Liver (tissue), 10 donors: ENCODE measurements at places on chromosomes 11 and 22. TPM values are rescaled to one million over a fixed set of nuclear protein-coding genes. Genes with fewer than 3 reads are reported as not detected.

- H3K4me3 ChIP-seq = no peak overlapping the region
- no peak for DNase-seq
- H3K36me3 ChIP-seq = no peaks in the 10 kb centered on the region
- peaks cover 58% of the 10 kb centered on the region for H3K4me1 ChIP-seq
Observed at GRCh38 chr11:57479021-57479663, 18.8 kb downstream of the RTN4RL2 start.

DNA sequence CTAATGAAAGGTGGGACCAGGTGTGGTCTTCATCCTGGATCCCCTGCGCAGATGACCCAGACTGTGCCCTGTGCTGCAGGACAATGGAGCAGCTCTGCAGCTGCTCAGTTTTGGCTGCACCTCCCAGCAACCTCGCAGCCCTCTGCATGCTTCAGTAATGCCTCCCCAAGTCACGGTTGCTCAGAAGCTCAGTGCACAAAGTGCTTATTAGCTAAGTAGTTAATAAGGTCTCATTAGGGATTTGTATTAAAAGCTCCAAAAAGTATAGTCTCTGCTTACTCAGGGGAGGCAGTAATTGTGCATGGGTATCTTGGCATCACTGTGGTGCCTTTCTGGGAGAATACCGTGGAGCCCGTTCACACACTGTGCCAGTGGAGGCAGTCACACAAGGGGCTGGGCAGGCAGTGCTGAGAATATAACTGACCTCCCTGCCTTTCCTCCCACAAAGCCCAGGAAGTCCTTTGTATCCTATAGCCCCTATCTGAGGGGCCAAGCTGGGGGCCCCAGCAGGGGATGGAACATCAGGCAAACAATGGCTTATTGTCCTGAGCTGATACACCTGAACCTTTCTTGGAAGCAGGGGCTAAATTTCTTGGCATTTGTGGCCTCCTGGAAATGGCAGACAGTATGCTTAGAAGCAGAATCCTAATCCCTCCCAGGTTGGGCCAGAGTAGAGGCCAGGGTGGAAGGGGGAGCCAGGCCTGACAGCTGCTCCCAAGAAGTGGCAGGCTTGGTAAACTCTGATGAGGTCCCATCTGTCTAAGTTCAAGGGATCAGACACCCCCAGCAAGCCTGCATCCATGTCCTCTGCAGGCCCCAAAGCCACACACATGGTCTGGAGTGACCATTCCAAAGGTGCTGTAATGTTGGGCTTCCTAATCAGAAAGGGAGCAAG lies 125.5 kb upstream of the PARVA start:
- H3K4me1 ChIP-seq = peaks cover 18% of the 10 kb centered on the region
- no peak for DNase-seq
- no peak overlapping the region for H3K27ac ChIP-seq
- no peaks in the 10 kb centered on the region for H3K27me3 ChIP-seq
- no peaks in the 10 kb centered on the region for H3K36me3 ChIP-seq

FXYD6 gene
- total RNA-seq = 6.5 TPM

ANKRD49 gene
- 8.8 TPM for total RNA-seq

GRCh38 chr22:48395201-48395600 lies 1432.5 kb downstream of the BRD1 start:
- no peak overlapping the region for H3K4me3 ChIP-seq
- H3K4me1 ChIP-seq = no peaks in the 10 kb centered on the region
- H3K27ac ChIP-seq = no peak overlapping the region
- DNase-seq = no peak

- H3K27me3 ChIP-seq = no peaks in the 10 kb centered on the region
- H3K4me1 ChIP-seq = peaks cover 21% of the 10 kb centered on the region
- H3K27ac ChIP-seq = no peak overlapping the region
- H3K36me3 ChIP-seq = no peaks in the 10 kb centered on the region
- no peak for DNase-seq
Observed at GRCh38 chr11:119000906-119001305, 3.0 kb downstream of the CENATAC start.

ASRGL1 gene
- total RNA-seq = 15.2 TPM

OR10G6 gene
- total RNA-seq = not detected

- H3K27me3 ChIP-seq = no peaks in the 10 kb centered on the region
- no peak overlapping the region for H3K27ac ChIP-seq
- H3K4me3 ChIP-seq = no peak overlapping the region
- no peak for DNase-seq
- peaks cover 5% of the 10 kb centered on the region for H3K4me1 ChIP-seq
Observed at GRCh38 chr22:17982572-17983141, 41.7 kb downstream of the MICAL3 start.

MMP1 gene
- not detected for total RNA-seq

GRCh38 chr11:2561696-2562581 lies 117.1 kb downstream of the KCNQ1 start:
- no peaks in the 10 kb centered on the region for H3K4me1 ChIP-seq
- H3K36me3 ChIP-seq = no peaks in the 10 kb centered on the region
- no peak overlapping the region for H3K27ac ChIP-seq
- no peaks in the 10 kb centered on the region for H3K27me3 ChIP-seq
- no peak overlapping the region for H3K4me3 ChIP-seq

- H3K27ac ChIP-seq = no peak overlapping the region
- H3K36me3 ChIP-seq = no peaks in the 10 kb centered on the region
- H3K4me3 ChIP-seq = no peak overlapping the region
- DNase-seq = no peak
- no peaks in the 10 kb centered on the region for H3K4me1 ChIP-seq
Observed at GRCh38 chr11:75275581-75275980, 35.0 kb downstream of the TPBGL start.

DNA sequence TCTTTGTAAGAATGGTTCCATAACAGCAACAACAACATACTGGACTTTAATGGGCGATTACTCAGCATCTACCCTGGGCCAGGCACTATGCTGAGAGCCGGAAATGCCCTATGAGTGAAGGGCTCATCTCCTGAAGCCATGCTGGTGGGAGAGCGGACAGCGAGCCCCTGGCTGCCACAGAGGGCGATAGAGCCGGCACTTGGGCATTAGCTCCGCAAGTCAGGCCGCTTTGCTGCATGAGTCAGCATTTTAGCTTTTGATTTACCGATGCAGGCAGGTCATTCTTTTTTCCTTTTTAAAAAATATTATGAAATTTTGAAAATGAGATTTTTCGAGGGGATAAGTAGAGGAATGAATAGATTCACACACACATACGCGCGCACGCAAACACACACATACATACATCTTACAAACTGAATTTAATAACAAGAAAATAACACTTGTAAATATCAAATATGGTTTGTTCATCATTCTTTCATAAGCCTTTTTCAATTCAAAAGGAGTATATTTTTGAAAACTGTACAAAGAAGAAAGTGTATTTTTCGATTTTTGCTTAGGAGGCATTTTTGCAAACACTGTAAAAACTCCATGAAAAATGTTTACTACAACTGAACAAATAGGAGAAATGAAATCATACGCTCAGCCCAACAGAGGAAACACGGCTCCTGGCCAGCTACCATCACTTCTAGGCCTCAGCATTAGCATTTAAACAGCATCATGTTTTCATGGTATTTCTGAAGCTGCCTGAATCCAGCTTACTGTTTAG lies 667.3 kb downstream of the OPCML start:
- no peak overlapping the region for H3K27ac ChIP-seq

- peaks cover 19% of the 10 kb centered on the region for H3K36me3 ChIP-seq
- peaks cover 16% of the 10 kb centered on the region for H3K4me1 ChIP-seq
- H3K27ac ChIP-seq = no peak overlapping the region
- no peaks in the 10 kb centered on the region for H3K27me3 ChIP-seq
- DNase-seq = no peak
- H3K4me3 ChIP-seq = no peak overlapping the region
Observed at GRCh38 chr11:57481915-57482781, 21.8 kb downstream of the RTN4RL2 start.

GRCh38 chr11:77322926-77323590 lies 21.6 kb upstream of the GDPD4 start:
- no peaks in the 10 kb centered on the region for H3K27me3 ChIP-seq
- H3K4me3 ChIP-seq = no peak overlapping the region
- H3K36me3 ChIP-seq = no peaks in the 10 kb centered on the region
- no peak overlapping the region for H3K27ac ChIP-seq
- H3K4me1 ChIP-seq = no peaks in the 10 kb centered on the region
- DNase-seq = no peak

MTMR2 gene
- 3.7 TPM for total RNA-seq

ADAMTS8 gene
- total RNA-seq = not detected

DNA sequence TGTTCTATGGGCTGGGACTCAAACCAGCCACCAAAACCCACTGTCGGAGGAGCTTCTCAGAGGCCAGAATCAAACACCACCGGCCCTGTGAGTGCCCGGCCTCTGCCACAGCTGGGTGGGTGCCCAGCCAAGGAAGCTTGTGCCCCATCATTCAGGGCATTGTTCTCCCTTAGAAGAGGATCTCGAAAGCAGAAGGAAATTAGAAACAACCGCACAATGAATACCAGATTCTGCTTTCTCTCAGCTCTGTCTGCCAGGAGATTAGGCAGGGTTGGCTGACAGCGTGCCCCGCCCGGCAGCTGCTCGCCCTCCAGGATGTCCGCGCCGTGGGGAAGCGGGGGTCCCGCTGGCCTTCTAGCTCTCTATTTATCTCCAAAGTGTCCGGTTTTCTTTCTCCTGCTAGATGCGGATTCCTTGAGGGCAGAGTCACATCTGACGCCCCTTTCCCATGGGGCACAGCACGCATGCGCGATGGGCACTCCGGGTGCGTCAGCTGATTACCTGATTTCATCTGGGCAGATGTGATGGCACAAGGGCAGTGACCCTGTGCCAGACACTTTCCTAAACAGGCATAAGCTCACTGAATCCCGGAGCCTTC lies 25.5 kb downstream of the SCGB1A1 start:
- peak overlapping the region; percentile 13 for H3K27ac ChIP-seq
- DNase-seq = no peak
- no peaks in the 10 kb centered on the region for H3K27me3 ChIP-seq
- peaks cover 9% of the 10 kb centered on the region for H3K4me1 ChIP-seq
- H3K36me3 ChIP-seq = no peaks in the 10 kb centered on the region
- H3K4me3 ChIP-seq = no peak overlapping the region

GRCh38 chr11:111260811-111261210 lies 15.3 kb downstream of the POU2AF2 start:
- H3K27me3 ChIP-seq = no peaks in the 10 kb centered on the region
- H3K4me3 ChIP-seq = no peak overlapping the region
- H3K27ac ChIP-seq = no peak overlapping the region
- no peak for DNase-seq

CARNS1 gene
- total RNA-seq = 0.08 TPM

GRCh38 chr11:66545701-66546367 lies at the start of gene ZDHHC24:
ZDHHC24 (minus strand) TSS chr11:66546048; CDS start chr11:66546003, 45 bp downstream.
- DNase-seq = peak; percentile 94
- H3K27ac ChIP-seq = peak within 1 kb of the TSS; percentile 24
- H3K4me3 ChIP-seq = peak within 1 kb of the TSS; percentile 60
- peaks cover 8% of the 10 kb centered on the region for H3K4me1 ChIP-seq
- no peaks in the 10 kb centered on the region for H3K27me3 ChIP-seq

GRCh38 chr11:119795690-119796089 lies 66.7 kb upstream of the NECTIN1 start:
- H3K27me3 ChIP-seq = no peaks in the 10 kb centered on the region
- H3K4me3 ChIP-seq = no peak overlapping the region
- H3K4me1 ChIP-seq = no peaks in the 10 kb centered on the region
- no peak overlapping the region for H3K27ac ChIP-seq
- no peaks in the 10 kb centered on the region for H3K36me3 ChIP-seq
- no peak for DNase-seq

DNA sequence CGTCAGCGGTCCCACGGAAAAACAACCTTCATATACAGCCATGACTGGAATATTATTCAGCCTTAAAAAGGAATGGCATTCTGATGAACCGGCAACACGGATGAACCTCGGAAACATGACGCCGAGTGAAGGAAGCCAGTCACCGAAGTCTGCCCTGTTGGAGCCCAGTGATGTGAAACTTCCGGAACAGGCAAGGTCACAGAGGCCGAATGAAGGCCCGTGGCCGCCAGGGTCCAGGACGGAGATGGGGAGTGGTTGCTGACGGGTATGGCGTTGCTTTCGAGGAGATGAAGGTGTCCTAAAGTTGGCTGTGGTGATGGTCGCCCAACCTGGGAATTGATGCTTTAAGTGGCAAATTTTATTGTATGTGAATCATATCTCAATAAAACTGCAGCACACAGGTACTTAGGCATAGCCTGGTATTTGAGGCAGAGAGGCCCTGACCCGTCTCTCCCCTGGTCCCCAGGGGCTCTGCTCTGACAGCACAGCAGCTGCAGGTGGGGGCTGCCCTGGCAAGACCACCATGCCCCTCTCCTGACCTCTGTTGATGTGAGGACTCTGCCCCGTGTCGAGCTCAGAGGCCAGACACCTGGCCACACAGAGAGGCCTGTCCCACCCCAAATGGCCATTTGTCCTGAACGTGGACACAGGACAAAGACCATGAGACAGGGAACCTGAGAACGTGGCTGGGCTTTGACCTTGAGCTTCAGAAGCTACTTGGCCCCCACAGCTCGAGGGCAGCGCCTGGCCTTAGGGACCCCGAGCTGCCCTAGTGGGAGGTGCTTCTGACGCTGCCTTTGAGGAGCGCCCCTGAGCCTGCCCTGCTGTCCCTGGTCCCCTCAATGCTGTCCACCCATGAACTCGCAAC lies 1090.8 kb downstream of the BRD1 start:
- no peak overlapping the region for H3K27ac ChIP-seq
- no peak for DNase-seq
- H3K27me3 ChIP-seq = no peaks in the 10 kb centered on the region
- H3K36me3 ChIP-seq = no peaks in the 10 kb centered on the region
- H3K4me3 ChIP-seq = no peak overlapping the region
- no peaks in the 10 kb centered on the region for H3K4me1 ChIP-seq

ESAM gene
- total RNA-seq = 9.8 TPM

- no peaks in the 10 kb centered on the region for H3K27me3 ChIP-seq
- H3K4me3 ChIP-seq = no peak overlapping the region
- DNase-seq = no peak
- H3K27ac ChIP-seq = no peak overlapping the region
- H3K36me3 ChIP-seq = peaks cover 4% of the 10 kb centered on the region
Observed at GRCh38 chr11:123065621-123066020, 3.7 kb upstream of the HSPA8 start.

- H3K4me3 ChIP-seq = peak overlapping the region; percentile 94
- DNase-seq = peak; percentile 76
- no peaks in the 10 kb centered on the region for H3K27me3 ChIP-seq
- H3K27ac ChIP-seq = peak overlapping the region; percentile 91
- peaks cover 8% of the 10 kb centered on the region for H3K4me1 ChIP-seq
- H3K36me3 ChIP-seq = no peaks in the 10 kb centered on the region
Observed at GRCh38 chr11:70203751-70204465, 812 bp downstream of the FADD start.

- peaks cover 4% of the 10 kb centered on the region for H3K36me3 ChIP-seq
- DNase-seq = peak; percentile 82
- no peaks in the 10 kb centered on the region for H3K27me3 ChIP-seq
- H3K4me3 ChIP-seq = no peak overlapping the region
- H3K4me1 ChIP-seq = no peaks in the 10 kb centered on the region
Observed at GRCh38 chr11:74453373-74453975, 13.9 kb downstream of the KCNE3 start.

- H3K27ac ChIP-seq = no peak overlapping the region
- H3K4me1 ChIP-seq = peaks cover 18% of the 10 kb centered on the region
- H3K36me3 ChIP-seq = no peaks in the 10 kb centered on the region
- H3K27me3 ChIP-seq = no peaks in the 10 kb centered on the region
- H3K4me3 ChIP-seq = no peak overlapping the region
- DNase-seq = no peak
Observed at GRCh38 chr11:79047321-79047720, 393.5 kb downstream of the TENM4 start.

GRCh38 chr11:62914416-62914815 lies 6.7 kb downstream of the CHRM1 start:
- no peaks in the 10 kb centered on the region for H3K4me1 ChIP-seq
- no peak overlapping the region for H3K4me3 ChIP-seq
- H3K36me3 ChIP-seq = no peaks in the 10 kb centered on the region

- H3K4me3 ChIP-seq = no peak overlapping the region
- no peaks in the 10 kb centered on the region for H3K27me3 ChIP-seq
- H3K27ac ChIP-seq = peak overlapping the region; percentile 86
- DNase-seq = no peak
Observed at GRCh38 chr11:112156956-112157766, 6.7 kb downstream of the IL18 start.

- H3K4me1 ChIP-seq = no peaks in the 10 kb centered on the region
- H3K4me3 ChIP-seq = no peak overlapping the region
Observed at GRCh38 chr11:16338393-16338792, 18.0 kb downstream of the SOX6 start.
